Upper lobe of right lung (tissue), 1 donor: ENCODE measurements at places on chromosomes 1 and 21. TPM values are rescaled to one million over a fixed set of nuclear protein-coding genes. Genes with fewer than 3 reads are reported as not detected.

DNA sequence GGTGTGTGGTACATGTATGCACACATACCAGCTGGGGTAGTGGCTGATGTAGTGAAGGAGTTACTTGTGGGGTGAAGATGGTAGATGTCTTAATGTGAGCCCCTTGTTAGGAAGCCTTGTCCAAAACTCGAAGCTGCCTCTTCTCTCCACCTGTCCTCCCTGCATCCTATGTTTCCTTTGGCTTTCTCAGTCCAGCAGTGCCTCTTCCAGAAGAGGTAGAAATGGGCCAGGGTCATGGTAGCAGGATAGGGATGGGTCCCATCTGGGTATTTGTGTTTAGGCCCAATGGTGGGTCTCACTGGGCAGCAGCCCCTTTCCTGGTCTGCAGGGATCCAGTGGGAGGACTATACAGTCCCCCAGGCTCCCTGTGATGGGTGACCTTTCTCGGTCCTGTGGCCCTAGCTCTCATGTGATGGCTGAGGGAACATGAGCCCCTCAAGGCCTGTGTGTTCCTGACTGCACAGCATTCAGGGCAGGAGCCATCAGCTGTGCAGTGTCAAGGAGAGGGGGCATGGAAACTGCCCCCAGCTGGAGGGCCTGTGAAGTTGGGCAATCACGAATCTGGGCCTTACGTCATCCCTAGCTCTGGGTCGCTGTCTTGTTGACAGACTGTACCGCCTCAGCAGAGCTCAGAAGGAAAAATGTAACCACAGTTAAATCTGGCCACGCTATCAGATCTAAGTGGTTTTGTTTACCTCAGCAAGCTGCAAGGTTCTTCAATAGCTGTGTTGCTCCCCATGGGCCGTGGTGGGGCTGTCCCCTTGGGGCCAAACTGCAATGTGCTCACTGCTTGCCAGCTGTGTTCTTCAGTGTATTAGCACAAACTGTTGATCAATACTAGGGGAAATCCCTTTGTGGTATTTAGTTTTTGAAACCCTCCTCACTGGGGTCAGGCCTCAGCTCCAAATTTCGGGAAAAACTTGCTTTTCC, 82.7 kb downstream of the NOS1AP start:
- no peak overlapping the region for H3K27ac ChIP-seq
- H3K4me1 ChIP-seq, result no peaks in the 10 kb centered on the region
- no peaks in the 10 kb centered on the region for H3K36me3 ChIP-seq
- H3K27me3 ChIP-seq, result no peaks in the 10 kb centered on the region
- H3K4me3 ChIP-seq, result no peak overlapping the region

DNA sequence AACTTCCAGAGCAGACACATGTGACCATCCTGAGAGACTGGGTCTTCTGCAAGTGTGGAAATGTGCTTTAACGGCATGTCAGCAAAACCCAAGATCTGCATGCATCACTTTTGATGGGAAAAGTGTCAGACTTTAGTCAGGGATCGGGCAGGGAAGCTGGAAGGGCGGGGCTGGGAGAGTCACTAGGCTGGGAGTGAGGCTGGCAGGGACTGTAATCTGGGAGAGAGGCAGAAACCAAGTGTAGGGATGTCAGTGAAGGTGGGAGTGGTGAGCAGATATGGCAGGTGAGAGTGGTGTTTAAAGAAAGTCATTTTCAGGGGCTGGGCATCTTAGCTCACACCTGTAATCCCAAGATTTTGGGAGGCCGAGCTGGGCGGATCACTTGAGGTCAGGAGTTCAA, 11.3 kb downstream of the CDA start:
- H3K4me1 ChIP-seq, result peaks cover 4% of the 10 kb centered on the region
- no peaks in the 10 kb centered on the region for H3K36me3 ChIP-seq
- no peaks in the 10 kb centered on the region for H3K27me3 ChIP-seq

DNA sequence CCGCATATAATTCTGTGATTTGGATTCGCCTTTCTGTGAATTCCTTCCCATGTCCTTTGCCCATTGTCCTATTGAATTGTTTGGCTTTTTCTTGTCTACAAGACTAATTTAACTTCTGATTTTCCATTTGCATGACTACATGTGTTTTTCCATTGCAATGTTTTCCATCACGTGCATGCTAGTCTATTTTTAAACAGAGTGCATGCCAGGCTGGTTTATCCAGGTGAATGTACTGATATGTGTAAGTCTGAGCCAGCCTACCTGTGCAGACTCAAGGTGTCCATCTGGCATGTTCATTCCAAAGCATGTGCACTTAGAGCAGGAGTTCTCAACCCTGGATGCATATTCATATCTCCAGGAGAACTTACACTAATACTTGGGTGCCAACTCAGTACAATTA, 59.7 kb downstream of the INAVA start:
- H3K27ac ChIP-seq, result no peak overlapping the region
- no peak overlapping the region for H3K4me3 ChIP-seq
- H3K4me1 ChIP-seq, result no peaks in the 10 kb centered on the region
- H3K27me3 ChIP-seq, result no peaks in the 10 kb centered on the region
- DNase-seq, result no peak

DNA sequence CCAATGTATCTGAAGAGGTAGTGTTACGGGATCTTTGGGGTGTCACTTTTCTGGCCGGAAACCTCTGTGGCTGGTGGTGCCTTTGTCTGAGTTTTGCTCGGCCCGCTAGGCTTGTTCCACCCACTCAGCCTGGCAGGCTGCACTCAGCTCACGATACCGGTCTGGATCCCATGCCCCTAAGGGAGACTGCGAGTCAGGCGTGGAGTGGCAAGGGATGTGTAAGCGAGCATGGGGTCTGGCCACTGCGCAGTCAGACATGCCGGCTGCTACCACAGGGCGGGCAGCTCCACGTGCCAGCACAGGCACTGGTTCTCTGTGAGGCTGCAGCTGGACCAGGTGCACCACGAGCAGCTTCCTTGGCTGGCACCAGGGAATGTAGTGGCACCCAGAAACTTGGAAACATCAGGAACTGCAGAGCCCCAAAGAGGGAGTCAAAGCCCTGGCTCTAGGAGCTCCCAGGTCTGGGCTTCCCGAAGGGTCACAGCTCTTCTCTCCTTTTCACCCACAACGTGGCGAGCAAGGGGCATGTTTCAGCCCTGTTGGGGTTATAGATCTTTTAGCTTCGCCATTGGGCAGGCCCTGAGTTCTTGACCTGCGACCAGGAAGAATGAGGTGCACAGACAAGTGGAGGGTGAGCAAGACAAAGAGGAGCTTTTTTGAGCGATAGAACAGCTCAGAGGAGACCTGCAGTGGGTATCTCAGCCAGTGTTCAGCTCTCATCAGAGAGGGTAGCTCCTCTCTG, 23.8 kb upstream of the LRRC8C start:
- H3K4me1 ChIP-seq, result peaks cover 9% of the 10 kb centered on the region
- no peaks in the 10 kb centered on the region for H3K27me3 ChIP-seq
- no peaks in the 10 kb centered on the region for H3K36me3 ChIP-seq
- no peak overlapping the region for H3K4me3 ChIP-seq
- DNase-seq, result no peak

- no peak overlapping the region for H3K27ac ChIP-seq
- H3K4me3 ChIP-seq, result no peak overlapping the region
- H3K27me3 ChIP-seq, result no peaks in the 10 kb centered on the region
- no peak for DNase-seq
- H3K36me3 ChIP-seq, result peaks cover 51% of the 10 kb centered on the region
These were observed 15.1 kb downstream of the ERRFI1 start for GRCh38 chr1:8011016-8011415.

- no peaks in the 10 kb centered on the region for H3K4me1 ChIP-seq
- no peak for DNase-seq
- H3K27ac ChIP-seq, result no peak overlapping the region
- H3K36me3 ChIP-seq, result no peaks in the 10 kb centered on the region
These were observed 161.6 kb upstream of the VAMP3 start for GRCh38 chr1:7609311-7609994.

- peak overlapping the region; percentile 99 for H3K27ac ChIP-seq
- H3K36me3 ChIP-seq, result peaks cover 36% of the 10 kb centered on the region
These were observed 877 bp downstream of the IRF2BP2 start for GRCh38 chr1:234608911-234609690.

- H3K27ac ChIP-seq, result no peak overlapping the region
- H3K4me3 ChIP-seq, result no peak overlapping the region
- no peaks in the 10 kb centered on the region for H3K4me1 ChIP-seq
- DNase-seq, result no peak
These were observed 1034.1 kb upstream of the PRMT6 start for GRCh38 chr1:106022312-106022902.

GRCh38 chr1:96721416-96722160, at the start of gene PTBP2:
TSS of gene PTBP2 (plus strand) at chr1:96721784. CDS start at chr1:96721865, 81 bp downstream.
- H3K27me3 ChIP-seq, result no peaks in the 10 kb centered on the region
- peaks cover 16% of the 10 kb centered on the region for H3K4me1 ChIP-seq
- H3K27ac ChIP-seq, result peak within 1 kb of the TSS; percentile 94

Gene AK5
- not detected for total RNA-seq

Gene NUP210L
- 2.1 TPM for total RNA-seq
